ENCODE measurements at places on chromosomes 6 and 20. TPM values are rescaled to one million over a fixed set of nuclear protein-coding genes. Genes with fewer than 3 reads are reported as not detected.

CYP39A1 gene
- total RNA-seq = not detected

EDEM2 gene
- total RNA-seq = 15.3 TPM

NCOA3 gene
- 58.1 TPM for total RNA-seq

ENPP3 gene
- total RNA-seq = 0.45 TPM

- no peaks in the 10 kb centered on the region for H3K4me1 ChIP-seq
- no peak overlapping the region for H3K4me3 ChIP-seq
- no peak overlapping the region for H3K27ac ChIP-seq
- no peaks in the 10 kb centered on the region for H3K36me3 ChIP-seq
- DNase-seq = no peak
These were observed 81.0 kb upstream of the ENPP5 start for GRCh38 chr6:46251583-46252339.

GRCh38 chr20:11356061-11356460 lies 561.6 kb upstream of the BTBD3 start:
- H3K27ac ChIP-seq = no peak overlapping the region
- no peaks in the 10 kb centered on the region for H3K27me3 ChIP-seq
- no peaks in the 10 kb centered on the region for H3K4me1 ChIP-seq
- DNase-seq = no peak

GRCh38 chr6:69005199-69005598 lies 370.1 kb downstream of the ADGRB3 start:
- no peaks in the 10 kb centered on the region for H3K27me3 ChIP-seq
- H3K4me3 ChIP-seq = no peak overlapping the region
- H3K4me1 ChIP-seq = no peaks in the 10 kb centered on the region
- no peak for DNase-seq

DNA sequence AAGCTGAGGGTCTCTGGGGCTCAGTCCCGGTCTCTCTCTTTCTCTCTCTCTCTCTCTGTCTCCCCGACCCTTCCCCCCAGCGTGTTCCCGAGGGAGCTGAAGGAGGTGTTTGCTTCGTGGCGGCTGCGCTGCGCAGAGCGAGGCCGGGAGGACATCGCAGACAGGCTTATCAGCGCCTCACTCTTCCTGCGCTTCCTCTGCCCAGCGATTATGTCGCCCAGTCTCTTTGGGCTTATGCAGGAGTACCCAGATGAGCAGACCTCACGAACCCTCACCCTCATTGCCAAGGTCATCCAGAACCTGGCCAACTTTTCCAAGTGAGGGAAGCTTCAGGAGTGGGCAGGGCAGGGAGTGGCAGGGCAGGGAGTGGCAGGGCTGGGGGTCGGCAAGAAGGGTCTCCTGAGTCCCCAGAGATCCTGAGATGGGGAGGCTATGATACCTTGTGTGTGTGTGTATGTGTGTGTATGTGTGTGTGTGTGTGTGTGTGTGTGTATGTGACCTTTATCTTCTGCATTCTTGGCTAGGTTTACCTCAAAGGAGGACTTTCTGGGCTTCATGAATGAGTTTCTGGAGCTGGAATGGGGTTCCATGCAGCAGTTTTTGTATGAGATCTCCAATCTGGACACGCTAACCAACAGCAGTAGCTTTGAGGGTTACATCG lies 13.6 kb upstream of the ZBTB9 start:
- DNase-seq = no peak
- H3K4me3 ChIP-seq = no peak overlapping the region
- H3K36me3 ChIP-seq = peaks cover 5% of the 10 kb centered on the region
- no peaks in the 10 kb centered on the region for H3K4me1 ChIP-seq
- no peaks in the 10 kb centered on the region for H3K27me3 ChIP-seq
- H3K27ac ChIP-seq = peak overlapping the region; percentile 73

DNA sequence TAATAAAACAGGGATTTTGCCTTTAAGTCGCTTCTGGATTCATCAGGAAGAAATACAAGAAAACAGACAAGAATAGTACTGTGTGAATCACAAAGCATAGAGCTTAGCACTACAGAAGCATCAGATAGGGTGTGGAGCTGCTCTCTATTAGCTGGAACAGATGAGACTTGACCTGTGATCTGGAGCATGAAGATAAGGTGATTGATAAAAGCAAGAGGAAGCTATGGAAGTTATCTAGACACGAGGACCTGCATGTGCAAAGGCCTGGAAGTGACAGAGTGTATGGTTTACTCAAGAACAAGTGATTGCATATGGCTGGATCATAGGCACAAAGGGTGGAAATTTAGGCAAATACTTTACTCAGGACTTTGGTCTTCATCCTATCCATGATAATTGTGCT lies 112.9 kb upstream of the MLIP start:
- no peaks in the 10 kb centered on the region for H3K4me1 ChIP-seq
- no peaks in the 10 kb centered on the region for H3K36me3 ChIP-seq
- no peak overlapping the region for H3K27ac ChIP-seq
- H3K4me3 ChIP-seq = no peak overlapping the region
- H3K27me3 ChIP-seq = peaks cover 18% of the 10 kb centered on the region

DNA sequence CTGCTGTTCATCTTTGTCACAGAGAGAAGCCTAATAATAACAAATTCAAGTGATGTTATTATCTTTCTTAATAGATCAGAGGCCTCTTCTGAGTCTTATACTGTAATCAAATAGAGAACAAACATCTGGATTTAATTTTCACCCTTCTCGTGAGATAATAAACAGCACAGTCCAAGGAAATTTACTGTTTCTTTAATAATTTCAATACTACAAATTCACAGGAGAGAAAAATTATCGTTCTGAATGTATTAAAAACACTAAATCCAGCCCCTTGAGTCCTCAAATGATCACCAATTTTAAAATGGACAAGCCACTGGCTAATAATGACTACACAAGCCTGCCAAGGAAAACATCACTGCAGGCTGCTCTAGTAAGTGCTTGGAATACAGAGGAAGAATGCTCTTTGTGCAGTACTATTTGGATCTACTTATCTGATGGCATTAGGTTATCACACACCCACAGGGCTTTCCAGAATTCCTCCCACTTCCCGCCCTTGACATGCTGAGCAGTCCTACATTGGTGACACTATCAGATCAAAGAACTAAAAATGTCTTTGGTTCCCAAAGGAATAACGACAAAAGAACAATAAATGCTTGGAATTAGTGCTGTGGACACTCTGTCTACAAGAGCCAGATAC lies 38.1 kb downstream of the SYNE1 start:
- no peak for DNase-seq
- no peaks in the 10 kb centered on the region for H3K4me1 ChIP-seq
- H3K36me3 ChIP-seq = no peaks in the 10 kb centered on the region
- no peak overlapping the region for H3K27ac ChIP-seq
- H3K4me3 ChIP-seq = no peak overlapping the region
- H3K27me3 ChIP-seq = peaks cover 14% of the 10 kb centered on the region

GRCh38 chr20:23002276-23002675 lies 32.8 kb upstream of the SSTR4 start:
- H3K4me3 ChIP-seq = no peak overlapping the region
- no peaks in the 10 kb centered on the region for H3K4me1 ChIP-seq
- no peaks in the 10 kb centered on the region for H3K36me3 ChIP-seq
- H3K27ac ChIP-seq = no peak overlapping the region

DNA sequence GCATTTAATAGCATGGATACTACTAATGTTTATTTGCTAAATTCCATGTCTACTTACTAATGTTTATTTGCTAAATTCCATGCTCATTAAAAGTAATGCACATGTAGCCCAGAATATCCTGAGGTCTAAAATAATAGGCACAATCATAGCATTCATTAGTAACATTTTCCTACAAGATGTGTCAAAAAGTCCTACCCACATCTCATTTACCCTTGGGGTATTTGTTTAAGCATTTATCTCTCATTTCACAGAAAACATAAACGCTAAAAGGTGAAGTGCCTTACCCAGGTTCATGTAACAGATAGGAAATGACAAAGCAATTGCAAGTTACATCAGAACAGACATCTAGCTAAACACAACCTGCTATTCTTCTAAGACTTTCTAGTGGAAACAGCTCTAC lies 457.1 kb downstream of the HACE1 start:
- H3K27me3 ChIP-seq = no peaks in the 10 kb centered on the region
- H3K4me3 ChIP-seq = no peak overlapping the region
- H3K36me3 ChIP-seq = no peaks in the 10 kb centered on the region
- DNase-seq = no peak
- no peak overlapping the region for H3K27ac ChIP-seq

DNA sequence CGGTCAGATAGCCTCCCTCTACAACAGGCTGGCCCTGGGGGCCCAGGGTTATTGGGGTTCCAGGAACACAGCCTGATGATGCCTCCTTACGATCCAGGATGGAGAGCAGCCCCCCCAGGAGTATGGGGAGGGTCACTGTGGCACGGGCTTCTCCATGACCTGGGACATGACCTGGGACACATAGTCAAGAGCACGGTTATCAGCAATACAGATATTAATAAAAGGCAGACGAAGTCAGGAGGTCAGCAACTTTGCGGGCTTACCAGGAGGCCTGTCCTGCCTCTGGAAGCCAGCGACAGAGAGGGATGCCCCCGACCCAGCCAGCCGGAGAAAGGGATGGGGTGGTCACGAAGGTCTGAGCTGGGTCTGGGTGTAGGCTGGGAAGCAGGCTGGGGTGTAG lies 795 bp downstream of the MMP24OS start:
- peaks cover 35% of the 10 kb centered on the region for H3K36me3 ChIP-seq
- H3K4me3 ChIP-seq = peak overlapping the region; percentile 96
- H3K27ac ChIP-seq = peak overlapping the region; percentile 94
